ENCODE measurements at places on chromosomes 4 and X. TPM values are rescaled to one million over a fixed set of nuclear protein-coding genes. Genes with fewer than 3 reads are reported as not detected.

DNA sequence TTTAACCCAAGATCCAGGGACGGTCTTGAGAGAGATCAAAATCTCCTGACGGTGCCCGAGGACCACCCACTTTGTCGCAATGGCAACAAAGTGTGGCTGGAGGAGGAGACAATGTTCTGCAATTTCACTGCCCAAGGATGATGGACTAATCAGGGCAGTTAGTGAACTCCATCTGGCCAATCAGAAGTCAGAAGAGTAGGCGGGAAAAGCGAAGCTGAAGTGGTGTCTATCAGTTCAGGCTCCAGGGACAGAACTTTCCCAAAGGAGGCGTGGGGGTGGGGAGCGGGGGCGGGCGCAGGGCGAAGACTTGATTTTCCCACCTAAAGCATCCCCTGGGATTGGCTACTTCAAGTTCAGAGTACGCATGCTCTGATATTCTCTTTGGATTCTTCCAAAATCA lies 25.6 kb downstream of the SPACA5B start:
- no peak for DNase-seq

- DNase-seq: no peak
These were observed 16.2 kb downstream of the AFF1 start for GRCh38 chr4:86950831-86951525.

- no peak for DNase-seq
These were observed 2086.5 kb upstream of the TENM3 start for GRCh38 chr4:180156684-180157083.

GRCh38 chr4:122218762-122219161 lies 66.6 kb downstream of the BLTP1 start:
- DNase-seq: no peak

GRCh38 chr4:86108137-86108536 lies 251.7 kb downstream of the MAPK10 start:
- DNase-seq: no peak

DNA sequence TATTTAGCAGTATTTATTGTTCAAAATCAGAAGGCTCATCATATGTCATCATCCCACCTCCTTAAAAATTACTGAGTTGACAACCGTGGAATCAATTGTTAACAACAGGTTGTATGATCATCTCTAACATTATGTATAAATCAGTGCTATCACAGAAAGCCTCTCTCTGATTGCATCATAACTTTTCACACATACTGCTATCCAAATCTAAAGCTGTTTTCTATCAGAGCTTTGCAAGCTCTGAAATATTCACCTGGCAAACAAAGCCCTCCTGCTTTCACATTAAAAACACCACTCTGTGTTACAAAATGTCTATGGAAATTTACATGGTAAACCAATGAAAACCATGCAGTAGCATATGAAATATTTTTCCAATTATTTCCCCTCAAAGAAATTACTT lies 310.0 kb downstream of the PDGFC start:
- DNase-seq: no peak

DNA sequence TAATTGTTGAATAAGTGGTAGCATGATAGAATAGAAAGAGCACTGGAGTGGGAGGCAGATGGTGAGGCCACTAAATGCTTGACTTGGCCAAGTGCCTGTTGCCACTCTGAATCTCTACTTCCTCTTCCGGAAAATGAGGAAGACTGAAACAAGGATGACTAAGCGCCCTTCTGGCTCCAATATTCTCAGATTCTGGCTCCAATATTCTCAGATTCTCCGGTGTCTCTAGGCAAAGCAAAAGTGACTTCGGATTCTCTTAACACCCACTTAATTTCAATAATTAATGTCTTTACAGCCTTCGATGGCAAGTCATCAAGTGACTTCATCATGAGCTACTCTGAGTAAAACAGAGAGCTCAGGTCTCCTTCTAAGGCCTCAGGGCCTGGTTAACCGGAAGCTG lies 402.2 kb upstream of the FGF13 start:
- DNase-seq: no peak

GRCh38 chrX:68232206-68232605 lies 201.1 kb downstream of the OPHN1 start:
- no peak for DNase-seq

DNA sequence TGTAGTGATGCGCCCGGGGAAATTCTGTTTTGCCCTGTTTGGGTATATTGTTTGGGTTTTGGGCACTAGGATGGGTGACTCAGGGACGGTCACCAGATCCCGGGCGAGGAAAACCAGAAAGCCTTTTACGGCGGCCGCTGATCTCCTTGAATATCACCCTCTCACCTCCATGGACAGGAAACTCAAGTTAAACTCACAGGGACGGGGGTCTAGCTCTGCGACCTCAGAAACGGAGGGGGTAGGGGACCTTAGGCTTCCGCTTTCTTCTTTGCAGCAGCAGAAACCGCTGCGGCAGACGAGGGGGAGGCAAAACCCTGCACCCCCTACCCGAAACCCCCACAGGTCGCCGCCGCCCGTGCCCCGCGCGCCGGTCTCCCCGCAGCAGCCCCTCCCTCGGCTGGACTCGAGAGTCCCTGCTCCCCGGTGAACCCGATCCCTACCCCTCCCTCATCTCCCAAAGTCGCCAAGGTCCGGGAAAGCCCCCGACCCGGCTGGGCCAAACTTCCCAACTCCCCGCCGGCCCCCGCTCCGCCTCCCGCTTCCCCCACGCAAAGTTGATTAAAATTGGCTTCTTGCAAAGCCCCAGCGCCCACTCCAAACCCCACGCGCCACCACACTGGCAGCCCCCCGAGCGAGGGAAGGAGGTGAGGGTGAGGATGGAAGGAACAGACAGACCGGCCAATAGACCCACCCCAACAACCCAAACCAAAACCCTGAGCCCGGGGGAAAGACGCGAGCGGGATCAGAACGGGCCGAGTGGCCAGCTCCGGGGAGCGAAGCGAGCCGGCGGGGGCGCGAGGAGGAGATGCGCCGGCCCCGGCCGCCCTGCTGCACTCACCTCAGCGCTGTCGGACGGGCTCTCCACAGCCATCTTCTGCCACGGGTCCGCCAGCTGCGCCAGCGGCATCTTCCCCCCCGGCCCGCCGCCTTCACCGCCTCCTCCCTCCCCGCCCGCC lies 705 bp downstream of the RPS6KA3 start:
- DNase-seq: peak; percentile 33

- DNase-seq: no peak
These were observed 9.2 kb downstream of the AVPR2 start for GRCh38 chrX:153913701-153914100.

DNA sequence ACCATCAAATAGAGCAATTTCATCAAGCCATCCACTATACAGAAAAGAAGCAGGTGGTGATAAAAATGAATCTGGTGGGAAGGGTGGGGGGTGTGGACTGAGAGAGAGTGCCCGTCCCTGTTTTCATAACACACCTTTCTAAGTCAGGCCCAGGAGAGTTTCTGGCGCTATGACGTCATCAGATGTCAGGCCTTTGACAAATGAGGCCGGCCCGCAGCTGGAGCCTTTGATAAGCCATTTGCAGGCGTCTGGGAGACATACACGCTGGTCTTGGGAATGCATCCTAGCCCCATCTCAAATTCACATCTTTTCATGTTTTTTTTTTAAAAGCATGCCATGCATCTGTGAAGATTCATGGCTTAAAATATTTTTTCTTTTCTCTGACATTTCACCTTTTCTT lies 404.5 kb downstream of the BCOR start:
- DNase-seq: no peak

- DNase-seq: no peak
These were observed 93.2 kb downstream of the IL1RAPL2 start for GRCh38 chrX:104659005-104659744.

DNA sequence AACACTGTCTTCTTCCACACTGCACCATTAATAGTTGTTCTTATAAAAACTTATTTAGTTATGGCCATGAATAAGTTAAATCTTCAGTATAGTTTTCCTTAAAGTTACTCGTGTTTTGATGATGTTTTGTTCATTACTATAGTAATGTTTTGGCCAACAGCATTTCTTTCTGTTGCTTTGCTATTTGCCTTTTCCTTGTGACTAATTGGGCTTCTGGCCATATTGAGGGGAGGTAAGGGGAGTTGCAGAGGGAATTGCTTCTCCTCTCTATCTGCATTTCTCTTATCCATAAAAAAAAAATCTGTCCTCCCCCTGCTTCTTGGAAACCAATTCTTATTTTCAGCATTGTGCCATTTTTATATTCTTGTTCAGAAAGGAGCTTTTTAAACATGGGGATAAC lies 42.7 kb upstream of the ZCCHC12 start:
- DNase-seq: no peak

GRCh38 chrX:115968436-115969252 lies 201.9 kb upstream of the AGTR2 start:
- DNase-seq: no peak

GRCh38 chr4:161629694-161630441 lies 533.9 kb downstream of the FSTL5 start:
- DNase-seq: no peak

DNA sequence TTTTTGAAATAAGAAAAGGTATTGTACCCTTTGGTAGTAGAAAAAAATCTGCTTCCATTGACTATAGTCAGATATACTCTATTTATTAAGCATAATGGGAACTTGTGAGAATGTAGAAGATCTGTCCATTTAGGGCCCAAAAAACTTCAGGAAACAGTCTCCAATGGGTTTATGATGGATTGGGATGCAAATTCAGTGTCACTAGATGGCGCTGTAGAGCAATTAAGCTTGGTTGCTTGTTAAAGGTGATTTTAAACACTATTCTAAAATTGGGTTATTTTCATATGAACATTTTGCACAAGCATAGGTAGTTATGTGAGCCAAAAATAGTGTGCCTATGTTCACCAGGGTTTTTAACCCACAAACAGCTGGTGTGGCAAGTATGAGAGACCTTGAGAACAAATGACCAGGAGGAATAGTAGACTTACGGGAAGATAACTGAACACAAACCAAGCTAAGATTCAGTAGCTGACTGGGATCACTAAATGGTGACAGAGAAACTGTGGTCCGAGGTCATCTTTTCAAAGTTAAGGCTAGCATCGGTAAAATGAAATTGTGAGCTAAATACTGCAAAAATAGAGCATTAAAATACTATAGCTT lies 80.3 kb upstream of the LSM6 start:
- DNase-seq: peak; percentile 63

DNA sequence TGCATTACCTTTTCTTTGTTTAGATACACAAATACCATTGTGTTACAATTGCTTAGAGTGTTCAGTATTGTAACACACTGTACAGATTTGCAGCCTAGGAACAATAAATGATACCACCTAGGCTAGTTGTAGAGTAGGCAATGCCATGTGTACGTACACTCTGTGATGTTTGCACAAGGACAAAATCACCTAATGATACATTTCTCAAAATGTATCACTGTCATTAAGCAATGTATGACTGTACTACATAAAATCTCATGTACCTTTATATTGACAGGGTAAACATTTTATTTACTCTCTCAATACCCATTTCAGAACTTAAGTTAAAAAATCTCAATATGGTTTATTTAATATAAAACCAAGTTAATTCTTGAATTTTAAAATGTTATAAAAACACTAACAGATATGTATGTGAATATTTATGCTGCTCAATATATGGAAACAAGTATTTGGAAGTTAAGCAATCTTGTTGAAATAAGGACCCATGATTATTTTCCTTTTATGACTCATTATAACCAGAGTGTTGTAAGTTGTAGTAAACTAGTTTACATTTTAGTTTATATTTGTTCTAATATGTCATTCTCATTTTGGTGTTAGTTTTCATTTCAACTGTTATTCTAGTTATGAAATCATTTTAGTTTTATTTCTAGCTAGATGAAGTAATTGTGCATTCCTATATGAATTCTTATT lies 409.2 kb downstream of the TLL1 start:
- DNase-seq: no peak

- DNase-seq: no peak
These were observed 104.3 kb upstream of the RAPGEF2 start for GRCh38 chr4:158998624-158999023.

GRCh38 chr4:77154761-77155499 lies 2.1 kb upstream of the CCNG2 start:
- DNase-seq: no peak

DNA sequence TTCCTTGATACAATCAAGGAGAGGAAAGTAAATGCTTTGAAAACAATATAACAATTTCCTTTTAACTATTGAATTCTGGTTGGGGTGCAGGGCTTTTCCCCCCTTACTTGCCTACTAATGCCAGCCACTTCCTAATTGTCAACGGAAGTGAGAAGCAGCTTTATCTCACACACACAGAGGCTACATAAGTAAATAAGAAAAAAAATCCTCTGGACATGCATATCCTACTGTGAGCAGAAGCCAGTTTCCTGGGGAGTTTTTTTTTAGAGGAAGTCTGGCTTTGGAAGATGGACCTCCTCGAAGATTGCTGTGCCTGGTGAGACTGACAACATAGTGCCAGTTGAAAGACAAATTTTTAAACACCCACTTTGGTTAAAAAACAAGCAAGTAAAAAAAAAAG lies 180.6 kb downstream of the OPHN1 start:
- no peak for DNase-seq

DNA sequence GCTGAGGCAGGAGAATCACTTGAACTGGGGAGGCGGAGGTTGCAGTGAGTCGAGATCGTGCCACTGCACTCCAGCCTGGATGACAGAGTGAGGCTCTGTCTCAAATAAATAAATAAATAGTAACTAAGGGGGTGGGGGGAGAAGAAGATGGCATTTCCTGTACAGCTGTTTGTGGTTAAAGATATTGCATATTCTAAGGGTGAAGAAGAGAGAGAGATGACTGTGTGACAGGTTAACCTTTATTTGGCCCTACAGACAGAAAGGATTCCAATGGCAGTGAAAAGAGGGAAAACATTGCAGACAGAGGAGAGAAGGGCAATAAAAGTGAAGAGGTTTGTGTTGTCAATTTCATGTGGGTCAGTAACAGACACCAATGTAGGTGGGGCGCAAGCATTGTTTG lies 9.4 kb downstream of the TASL start:
- no peak for DNase-seq

- DNase-seq: no peak
These were observed 44.9 kb upstream of the FAM47C start for GRCh38 chrX:36963069-36963808.

GRCh38 chr4:77990456-77990855 lies 66.7 kb upstream of the FRAS1 start:
- DNase-seq: no peak

TCEAL6 gene
- not detected for total RNA-seq

CENPI gene
- total RNA-seq: 9.7 TPM

ETDB gene
- total RNA-seq: not detected

SRD5A3 gene
- total RNA-seq: 14.4 TPM

MAGEA2B gene
- total RNA-seq: not detected

IQSEC2 gene
- total RNA-seq: 2.3 TPM

DDX60 gene
- total RNA-seq: 60.5 TPM

LDB2 gene
- total RNA-seq: 10.1 TPM

POU4F2 gene
- total RNA-seq: not detected

GATA1 gene
- 0.57 TPM for total RNA-seq

TBC1D8B gene
- 1.5 TPM for total RNA-seq

TTC29 gene
- total RNA-seq: 0.09 TPM

DMRTC1B gene
- total RNA-seq: 0.14 TPM

CLTRN gene
- total RNA-seq: 0.28 TPM

Data from thymus (tissue), 14 donors.